ENCODE measurements at places on chromosomes 1 and 21. TPM values are rescaled to one million over a fixed set of nuclear protein-coding genes. Genes with fewer than 3 reads are reported as not detected.

- peak; percentile 33 for DNase-seq
Observed at GRCh38 chr1:9203511-9203982, 31.0 kb upstream of the H6PD start.

DNA sequence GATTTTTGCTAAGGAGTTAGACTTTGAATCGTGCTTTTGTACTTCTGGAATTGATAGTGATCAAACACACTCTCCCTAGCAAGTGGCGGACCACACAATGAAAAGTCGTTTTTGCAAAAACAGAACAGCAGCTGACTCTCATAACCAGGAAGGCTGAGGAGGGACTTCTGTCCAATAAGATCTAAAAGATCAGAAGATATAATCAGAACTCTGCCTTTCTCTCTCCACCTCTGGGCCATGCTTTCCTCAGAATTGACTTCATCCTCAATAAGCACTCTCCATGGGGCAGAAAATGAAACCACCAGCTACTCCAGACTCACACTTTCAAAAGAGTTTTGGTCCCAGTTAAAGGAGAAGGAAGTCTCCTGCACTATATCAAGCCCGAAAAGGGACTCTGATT lies 55.3 kb upstream of the SAMD13 start:
- no peak for DNase-seq

DNA sequence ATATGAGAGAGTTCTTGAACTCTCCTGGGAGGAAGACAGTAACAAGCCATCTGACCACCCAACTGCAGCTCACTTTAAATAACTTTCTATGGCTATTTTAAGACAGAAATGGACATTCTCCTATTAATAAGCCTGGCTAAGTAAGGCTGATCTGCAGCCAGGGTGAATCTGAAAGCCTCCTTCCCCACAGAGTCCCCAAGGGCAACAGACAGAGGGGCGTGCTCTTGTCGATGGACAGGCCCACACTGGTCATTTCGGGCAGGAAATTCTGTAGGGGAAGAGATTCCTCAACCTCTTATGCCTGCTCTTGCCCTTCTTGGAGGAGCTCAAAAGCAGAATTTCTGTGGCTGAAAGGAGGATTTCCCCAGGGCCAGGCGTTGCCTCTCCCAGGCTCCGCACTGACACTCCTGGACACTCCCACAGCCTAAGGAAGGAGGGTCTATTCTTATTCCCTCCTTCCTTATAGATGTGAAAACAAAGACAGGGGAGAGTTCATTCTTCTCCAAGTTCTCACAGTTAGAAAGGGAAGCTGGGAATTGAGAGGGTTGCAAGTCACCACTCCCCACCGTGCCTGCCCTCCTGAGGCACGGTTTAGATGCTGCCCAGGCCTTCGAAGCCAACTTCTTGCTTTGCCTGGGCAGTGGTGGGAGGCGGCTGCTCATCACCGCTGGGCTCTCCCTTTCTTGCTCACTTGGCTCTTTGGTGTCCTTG lies 17.9 kb upstream of the KANK4 start:
- no peak for DNase-seq

GRCh38 chr1:7580923-7581753 lies 190.0 kb upstream of the VAMP3 start:
- DNase-seq: no peak

- DNase-seq: no peak
Observed at GRCh38 chr1:36702963-36703362, 220.2 kb upstream of the CSF3R start.

GRCh38 chr1:74790453-74790852 lies 57.5 kb downstream of the TYW3 start:
- no peak for DNase-seq

The DIPK1A gene
- total RNA-seq: 22.7 TPM

- no peak for DNase-seq
Observed at GRCh38 chr1:211739671-211740411, 64.4 kb upstream of the NEK2 start.

DNA sequence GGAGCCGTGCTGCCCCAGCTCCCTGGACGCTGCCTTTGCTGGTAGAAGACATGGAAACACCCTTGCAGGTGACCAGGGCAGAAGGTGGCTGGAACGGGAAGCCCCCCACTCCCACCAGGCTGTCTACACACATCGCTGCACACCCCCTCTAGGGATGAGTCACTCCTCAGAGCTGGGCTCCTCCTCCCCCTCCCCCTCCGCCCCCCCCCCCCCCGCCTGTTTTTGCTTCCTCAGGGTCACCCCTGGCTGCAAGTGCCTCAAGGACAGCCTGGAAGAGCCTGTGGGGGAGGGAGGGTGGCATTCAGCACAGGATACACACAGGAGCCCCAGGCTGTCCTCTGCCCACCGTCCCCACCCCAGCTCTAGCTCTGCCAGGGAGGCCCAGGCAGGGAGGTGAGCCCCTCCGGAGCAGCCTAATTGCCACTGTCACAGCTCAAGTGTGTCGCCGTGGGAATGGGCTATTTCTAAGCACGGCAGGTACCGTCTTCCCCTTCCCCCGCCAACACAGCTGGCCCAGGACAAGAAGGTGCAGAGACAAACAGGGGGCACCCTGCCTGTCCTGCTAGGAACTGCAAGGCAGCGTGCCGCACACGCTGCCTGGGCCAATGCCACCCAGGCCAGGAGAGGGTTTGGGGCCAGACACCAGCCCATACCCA lies 2.5 kb downstream of the FNDC10 start:
- DNase-seq: peak; percentile 59
